Ascending aorta (tissue), 2 donors: ENCODE measurements at places on chromosomes 2 and 18. TPM values are rescaled to one million over a fixed set of nuclear protein-coding genes. Genes with fewer than 3 reads are reported as not detected.

DNA sequence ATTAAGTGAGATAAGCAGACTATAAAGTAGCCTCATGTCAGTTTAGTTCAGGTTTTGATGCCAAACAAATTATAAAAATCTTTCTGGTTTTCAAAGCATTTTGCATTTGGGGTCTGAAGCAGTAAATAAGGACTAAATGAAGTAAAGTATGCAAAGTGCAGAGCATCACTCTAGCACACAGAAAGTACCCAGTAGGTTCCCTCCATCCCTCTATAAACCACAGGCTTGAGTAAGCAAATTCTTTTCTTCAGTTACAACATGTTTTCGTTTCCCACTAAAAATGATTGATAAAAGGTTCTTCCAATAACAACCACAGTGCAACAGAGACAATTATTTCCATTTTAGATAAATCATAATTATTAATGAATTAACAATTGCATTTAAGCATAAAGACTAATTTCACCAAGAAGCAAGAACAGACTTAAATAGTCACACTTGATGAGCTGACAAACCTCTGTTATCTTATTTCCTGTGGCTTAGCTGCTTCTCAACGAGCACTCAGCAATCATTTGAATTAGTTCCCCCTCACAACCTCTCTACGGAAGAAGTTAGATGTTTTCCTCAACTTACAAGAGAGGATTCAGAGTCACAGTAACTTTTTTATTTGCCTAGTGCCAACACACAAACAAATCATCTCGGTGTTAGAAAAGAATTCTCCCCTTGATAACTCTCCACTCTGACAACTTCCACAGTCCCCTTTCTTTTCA lies 249.8 kb downstream of the NBAS start:
- DNase-seq, result no peak
- no peaks in the 10 kb centered on the region for H3K4me1 ChIP-seq
- no peak overlapping the region for H3K4me3 ChIP-seq
- no peaks in the 10 kb centered on the region for H3K27me3 ChIP-seq

RAB6C gene
- not detected for total RNA-seq

GRCh38 chr2:15480552-15480951 lies 80.6 kb downstream of the NBAS start:
- no peaks in the 10 kb centered on the region for H3K36me3 ChIP-seq
- no peak overlapping the region for H3K27ac ChIP-seq
- H3K27me3 ChIP-seq, result no peaks in the 10 kb centered on the region
- no peak overlapping the region for H3K4me3 ChIP-seq
- no peak for DNase-seq

DNA sequence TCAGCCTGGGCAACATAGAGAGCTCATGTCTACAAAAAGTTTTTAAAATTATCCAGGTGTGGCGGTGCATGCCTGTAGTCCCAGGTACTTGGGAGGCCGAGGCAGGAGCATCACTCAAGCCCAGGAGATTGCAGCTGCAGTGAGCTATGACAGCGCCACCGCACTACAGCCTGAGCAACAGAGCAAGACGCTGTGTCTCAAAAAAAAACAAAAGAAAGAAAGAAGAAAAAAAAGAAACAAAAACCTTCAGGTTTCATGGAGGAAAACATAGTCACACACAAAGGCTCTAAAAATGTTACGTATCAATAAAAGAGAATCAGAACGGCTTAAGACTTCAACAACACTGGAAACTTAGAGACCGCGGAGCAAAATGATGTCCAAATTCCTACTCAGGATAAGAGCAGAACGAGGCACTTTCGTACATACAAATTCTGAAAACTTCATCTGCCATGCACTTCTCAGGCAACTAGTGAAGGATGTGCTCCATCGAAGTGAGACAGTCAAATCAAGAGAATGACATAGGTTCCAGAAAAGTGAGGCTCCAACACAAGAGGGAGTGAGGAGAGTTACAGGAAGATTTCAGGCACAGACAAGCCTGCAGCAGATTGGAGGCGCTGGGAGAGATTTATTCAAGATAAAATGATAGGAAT lies 4.4 kb downstream of the HDLBP start:
- no peaks in the 10 kb centered on the region for H3K27me3 ChIP-seq
- no peak for DNase-seq
- H3K27ac ChIP-seq, result no peak overlapping the region

EVA1A gene
- not detected for total RNA-seq

GRCh38 chr2:195117011-195117410 lies 540.0 kb upstream of the SLC39A10 start:
- no peaks in the 10 kb centered on the region for H3K4me1 ChIP-seq
- no peak for DNase-seq
- no peaks in the 10 kb centered on the region for H3K36me3 ChIP-seq
- H3K27ac ChIP-seq, result no peak overlapping the region
- H3K4me3 ChIP-seq, result no peak overlapping the region

DNA sequence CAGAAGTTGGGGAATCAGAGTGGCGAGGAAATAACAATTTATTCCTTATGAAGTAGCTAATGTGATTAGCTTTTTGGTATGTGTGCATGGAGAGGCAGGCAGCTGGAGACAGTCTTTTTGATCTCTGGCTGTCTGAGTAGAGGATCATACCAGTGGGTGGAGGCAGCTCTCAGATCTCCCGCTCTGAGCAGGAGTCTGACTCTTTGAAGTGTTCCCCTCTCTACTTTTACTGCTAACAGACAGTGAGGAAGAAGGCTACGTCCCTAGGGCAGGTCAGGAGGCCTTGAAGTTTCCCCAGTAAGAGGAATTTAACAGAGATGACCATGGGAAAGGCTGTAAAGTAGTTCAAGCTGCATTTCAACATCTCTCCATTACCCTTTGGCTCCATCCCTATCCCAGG lies 111.9 kb upstream of the REG3A start:
- no peak for DNase-seq
- H3K36me3 ChIP-seq, result no peaks in the 10 kb centered on the region
- H3K27ac ChIP-seq, result no peak overlapping the region
- H3K27me3 ChIP-seq, result no peaks in the 10 kb centered on the region
- no peaks in the 10 kb centered on the region for H3K4me1 ChIP-seq
- no peak overlapping the region for H3K4me3 ChIP-seq

DNA sequence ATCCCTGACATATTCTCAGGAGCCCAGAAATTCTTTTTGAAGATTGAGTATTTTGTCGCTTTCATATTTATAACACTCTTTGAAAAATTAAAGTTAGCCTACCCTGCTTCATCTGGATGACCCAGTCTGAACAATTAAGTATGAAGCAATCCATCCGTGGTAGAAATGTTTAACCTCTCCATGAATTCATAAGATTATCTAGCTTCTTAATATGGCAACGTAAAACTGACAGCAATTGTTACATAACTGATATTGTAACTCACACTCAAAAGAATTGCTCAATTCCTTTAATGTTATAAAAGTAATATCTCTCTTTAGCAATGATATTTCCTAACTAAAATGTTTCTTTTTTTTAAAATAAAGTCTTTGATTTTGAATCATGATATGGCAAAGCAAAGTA lies 7.2 kb upstream of the ABCA12 start:
- no peak for DNase-seq
- no peaks in the 10 kb centered on the region for H3K4me1 ChIP-seq
- H3K36me3 ChIP-seq, result no peaks in the 10 kb centered on the region
- no peak overlapping the region for H3K4me3 ChIP-seq
- H3K27me3 ChIP-seq, result no peaks in the 10 kb centered on the region

- no peaks in the 10 kb centered on the region for H3K4me1 ChIP-seq
- no peak for DNase-seq
- no peak overlapping the region for H3K27ac ChIP-seq
- no peak overlapping the region for H3K4me3 ChIP-seq
Measured at GRCh38 chr2:85655961-85656417, 12.0 kb downstream of the SFTPB start.

SLC5A6 gene
- total RNA-seq, result 85.7 TPM

IL36G gene
- total RNA-seq, result not detected

DNA sequence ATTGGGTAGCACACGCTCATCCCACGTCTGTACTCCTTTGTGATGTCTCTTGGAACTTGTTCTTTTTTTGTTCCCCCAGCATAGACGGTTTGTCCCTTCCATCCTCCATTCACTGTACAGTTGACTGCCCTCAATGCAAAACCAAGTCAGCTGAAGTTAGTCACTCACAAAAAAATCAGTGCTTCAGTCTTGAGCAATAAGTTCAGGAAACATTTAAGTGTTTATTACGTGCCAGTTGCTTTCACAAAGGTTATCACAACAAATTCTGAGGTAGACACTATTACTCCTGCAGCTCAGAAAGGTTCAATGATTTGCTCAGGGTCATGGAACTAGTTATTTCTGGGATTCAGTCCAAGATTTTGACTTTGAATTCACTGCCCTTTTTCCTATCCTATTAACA lies 102.2 kb downstream of the PDE1A start:
- no peaks in the 10 kb centered on the region for H3K36me3 ChIP-seq
- no peaks in the 10 kb centered on the region for H3K4me1 ChIP-seq
- no peak for DNase-seq
- H3K27ac ChIP-seq, result no peak overlapping the region
- H3K27me3 ChIP-seq, result no peaks in the 10 kb centered on the region
- no peak overlapping the region for H3K4me3 ChIP-seq

GRCh38 chr2:32229635-32230034 lies 35.1 kb downstream of the NLRC4 start:
- H3K27me3 ChIP-seq, result no peaks in the 10 kb centered on the region
- H3K27ac ChIP-seq, result no peak overlapping the region
- no peak for DNase-seq
- H3K4me3 ChIP-seq, result no peak overlapping the region

GRCh38 chr18:23194155-23194996 lies 59.1 kb downstream of the CABLES1 start:
- H3K4me3 ChIP-seq, result no peak overlapping the region
- no peaks in the 10 kb centered on the region for H3K36me3 ChIP-seq
- no peak overlapping the region for H3K27ac ChIP-seq
- DNase-seq, result no peak
- H3K27me3 ChIP-seq, result no peaks in the 10 kb centered on the region

DNA sequence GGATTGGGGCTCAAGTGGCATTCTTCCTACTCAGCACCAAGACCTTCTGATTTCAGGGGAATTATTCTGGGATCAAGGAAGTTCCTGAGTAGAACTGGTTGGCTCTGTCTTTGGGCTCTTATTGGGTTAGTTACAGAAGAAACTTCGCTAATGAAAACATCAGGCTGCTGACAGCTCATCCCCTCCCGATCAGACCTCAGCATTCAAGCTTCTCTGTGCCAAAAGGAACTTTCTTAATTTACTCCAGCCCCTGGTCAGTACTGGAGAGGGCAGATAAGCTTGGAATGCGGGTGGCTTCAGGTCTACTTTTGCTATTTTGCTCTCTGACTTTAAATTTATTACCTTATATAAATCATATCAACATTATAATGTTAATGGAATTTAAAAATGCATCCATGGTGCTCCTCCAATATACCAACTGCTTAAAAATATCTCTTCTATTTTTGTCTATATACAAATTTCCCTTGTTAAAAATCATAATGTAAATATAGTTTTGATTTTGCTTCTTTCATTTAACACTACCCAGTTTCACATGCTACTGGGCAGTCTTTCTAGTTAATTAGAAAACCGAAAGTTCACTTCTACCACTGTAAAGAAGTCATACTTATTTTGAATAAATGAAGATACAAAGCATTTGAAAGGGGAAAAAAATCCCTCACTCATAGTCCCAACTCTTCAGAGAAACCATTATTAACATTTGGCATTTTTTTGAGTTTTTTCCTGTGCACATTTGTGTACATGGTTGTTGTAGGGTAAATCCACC lies 34.4 kb downstream of the PCARE start:
- no peaks in the 10 kb centered on the region for H3K4me1 ChIP-seq
- DNase-seq, result no peak
- H3K27me3 ChIP-seq, result no peaks in the 10 kb centered on the region
- no peak overlapping the region for H3K4me3 ChIP-seq

DNA sequence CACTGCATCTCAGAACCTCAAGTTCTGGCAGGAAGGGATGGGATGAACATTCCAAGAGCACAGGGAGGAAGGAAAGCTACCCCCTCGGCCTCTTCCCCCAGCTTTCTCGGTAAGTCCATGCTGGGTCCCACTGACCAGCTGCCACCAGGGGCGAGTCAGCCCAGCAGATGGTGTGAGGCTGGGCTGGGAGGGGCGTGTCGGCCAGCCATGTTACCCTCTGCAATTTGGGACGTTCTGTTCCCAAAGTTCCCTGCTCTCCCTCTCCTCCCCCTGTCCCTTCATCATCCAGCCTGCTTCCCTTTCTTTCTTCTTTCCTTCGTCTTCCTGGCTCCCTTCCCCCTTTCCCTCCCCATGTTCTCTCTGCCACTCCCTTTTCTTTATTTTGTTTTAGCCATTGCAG lies 74.3 kb upstream of the TNP1 start:
- no peaks in the 10 kb centered on the region for H3K4me1 ChIP-seq
- H3K4me3 ChIP-seq, result no peak overlapping the region
- no peak for DNase-seq
- no peaks in the 10 kb centered on the region for H3K27me3 ChIP-seq
- no peaks in the 10 kb centered on the region for H3K36me3 ChIP-seq

HAUS1 gene
- 5.0 TPM for total RNA-seq

PROM2 gene
- not detected for total RNA-seq
